Testis (tissue), 5 donors: ENCODE measurements at places on chromosomes 5 and 9. TPM values are rescaled to one million over a fixed set of nuclear protein-coding genes. Genes with fewer than 3 reads are reported as not detected.

DPM2 gene
- total RNA-seq: 36.4 TPM

NRG2 gene
- 13.0 TPM for total RNA-seq

FOXD4L6 gene
- total RNA-seq: not detected

PCDHAC2 gene
- 15.5 TPM for total RNA-seq
